ENCODE measurements at places on chromosomes 2 and 18.

DNA sequence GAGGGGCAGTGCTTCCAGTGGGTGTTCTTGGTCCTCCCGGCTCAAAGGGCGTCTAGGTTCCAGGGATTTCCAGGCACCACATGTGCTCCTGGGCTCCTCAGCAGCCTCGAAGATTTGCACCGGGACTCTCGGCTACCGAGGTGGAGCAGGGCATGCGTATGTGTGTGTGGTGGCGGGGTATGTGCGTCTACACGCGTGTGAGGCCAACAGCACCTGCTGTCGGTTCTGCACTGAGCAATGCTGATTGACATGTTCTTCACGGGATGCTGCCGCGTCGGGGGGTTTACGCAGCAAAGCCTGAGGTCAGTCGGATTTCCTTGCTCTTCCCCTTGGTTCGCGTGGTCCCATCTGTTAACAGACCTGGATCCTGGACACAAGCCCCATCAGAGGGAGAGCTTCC, 119.8 kb downstream of the NDUFA10 start:
- no peak for DNase-seq

- DNase-seq: no peak
Observed at GRCh38 chr2:59391896-59392295, 1150.8 kb upstream of the FANCL start.

DNA sequence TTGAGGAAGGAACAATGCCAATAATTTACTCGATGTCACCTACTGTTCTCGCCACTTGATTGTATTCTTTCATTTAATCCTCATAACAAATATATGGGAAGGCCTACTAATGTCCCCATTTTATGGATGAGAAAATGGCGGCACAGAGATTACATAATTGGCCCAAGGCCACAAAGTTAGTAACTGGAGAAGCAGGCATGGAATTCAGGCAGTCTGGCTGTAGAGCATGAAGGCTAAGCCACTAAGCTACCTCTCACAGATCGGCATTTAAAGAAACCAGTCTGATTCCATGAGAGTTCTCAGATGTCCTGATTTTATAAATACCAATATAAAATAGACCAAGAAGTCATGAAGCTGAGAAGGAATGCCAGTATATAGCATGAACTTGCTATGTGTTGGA, 121.8 kb upstream of the EPAS1 start:
- DNase-seq: no peak

- DNase-seq: no peak
Observed at GRCh38 chr2:176118601-176119339, 2.2 kb downstream of the HOXD10 start.

DNA sequence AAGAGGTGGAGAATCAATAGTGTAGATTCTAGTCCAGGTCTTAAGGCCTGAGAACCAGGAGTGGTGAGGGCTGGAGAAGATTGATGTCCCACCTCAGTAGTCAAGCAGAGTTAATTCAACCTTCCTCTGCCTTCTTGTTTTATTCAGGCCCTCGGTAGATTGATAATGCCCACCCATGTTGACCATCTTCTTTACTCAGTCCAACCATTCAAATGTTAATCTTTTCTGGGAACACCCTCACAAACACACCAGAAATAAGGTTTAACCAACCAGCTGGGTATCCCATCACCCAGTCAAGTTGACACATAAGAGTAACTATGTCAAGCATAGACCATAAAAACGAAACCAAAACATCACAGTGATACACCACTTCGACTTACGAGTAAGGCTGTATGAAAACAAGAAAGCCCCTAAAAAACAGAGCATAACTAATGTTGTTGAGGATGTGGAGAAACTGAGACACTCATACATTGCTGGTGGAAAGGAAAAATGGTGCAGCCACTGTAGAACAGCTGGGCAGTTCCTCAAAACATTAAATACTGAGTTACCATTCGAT, 57.5 kb downstream of the SLC35F5 start:
- no peak for DNase-seq

DNA sequence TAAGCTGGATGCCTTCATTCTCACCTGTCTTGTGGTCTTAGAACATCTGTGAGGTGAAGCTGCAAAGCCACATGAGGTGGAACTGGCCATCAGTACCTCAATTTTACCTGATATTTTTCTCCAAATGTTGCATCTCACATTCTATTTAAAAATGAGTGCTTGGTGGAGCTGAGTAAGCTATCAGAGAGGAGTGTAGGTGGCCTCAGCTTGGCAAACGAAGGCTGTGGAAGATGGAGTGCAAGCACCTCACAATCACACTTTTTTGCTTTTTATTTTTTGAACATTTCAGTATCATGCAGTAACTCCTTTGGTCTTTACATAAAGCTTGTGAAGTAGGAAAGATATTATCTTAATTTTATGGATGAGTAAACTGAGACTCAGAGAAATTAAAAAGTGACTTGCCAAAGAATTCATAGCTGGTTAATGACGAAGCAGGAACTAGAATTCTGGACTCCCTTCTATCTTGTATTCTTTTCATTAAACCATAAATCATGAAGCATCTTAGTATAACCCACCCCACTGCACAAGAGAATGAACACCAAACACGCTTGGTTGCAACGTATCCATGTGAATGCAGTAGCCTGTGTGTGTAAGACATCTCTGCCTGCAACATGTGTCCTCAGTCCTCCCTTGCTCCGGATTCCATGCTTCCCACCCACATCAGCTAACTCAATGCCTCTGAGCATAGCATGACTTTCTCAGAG, 27.2 kb downstream of the C2orf49 start:
- DNase-seq: no peak

DNA sequence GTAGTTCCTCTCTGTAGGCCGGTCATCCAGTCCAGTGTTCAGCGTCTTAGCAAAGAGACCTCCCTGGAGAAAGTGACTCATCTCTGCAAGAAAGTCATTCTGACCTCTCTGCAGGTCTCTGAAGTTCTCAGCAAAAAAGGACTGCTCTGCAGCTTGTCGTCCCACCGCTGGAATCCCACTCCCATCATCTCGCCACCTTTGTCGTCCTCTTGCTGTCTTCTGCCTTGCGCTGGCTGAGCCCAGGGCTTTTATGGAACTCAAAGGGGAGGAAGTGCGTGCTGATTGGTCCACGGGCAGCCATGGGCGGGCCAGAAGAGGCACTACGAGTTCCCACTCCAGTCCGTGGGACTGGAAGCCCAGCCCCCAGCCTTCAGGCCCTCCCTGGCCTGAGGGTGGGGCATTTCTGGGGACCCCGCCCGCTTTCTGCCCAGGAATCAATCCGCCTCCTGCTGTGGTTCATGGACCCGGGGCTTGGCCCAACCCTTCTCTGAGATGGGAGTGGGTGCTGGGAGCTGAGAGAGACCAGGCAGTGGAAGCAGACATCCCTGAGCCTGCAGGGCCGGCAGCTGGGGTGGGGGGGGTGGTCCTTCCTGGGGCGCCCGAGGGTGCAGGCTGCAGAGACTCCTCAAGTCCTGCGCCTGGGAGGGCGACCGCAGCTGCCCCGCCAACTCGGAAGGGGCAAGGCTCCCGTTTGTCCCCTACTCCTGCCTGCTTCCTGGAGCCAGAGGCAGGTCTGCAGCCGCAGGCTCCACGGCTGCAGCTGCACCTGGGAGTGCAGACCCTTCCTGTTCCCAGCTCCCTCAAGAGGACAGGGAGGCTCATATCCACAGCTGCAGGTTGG, 660.7 kb upstream of the RAB6C start:
- DNase-seq: no peak

- DNase-seq: no peak
Observed at GRCh38 chr2:8986327-8986976, 17.0 kb downstream of the MBOAT2 start.

- no peak for DNase-seq
Observed at GRCh38 chr18:10528439-10528838, 2.6 kb downstream of the NAPG start.

DNA sequence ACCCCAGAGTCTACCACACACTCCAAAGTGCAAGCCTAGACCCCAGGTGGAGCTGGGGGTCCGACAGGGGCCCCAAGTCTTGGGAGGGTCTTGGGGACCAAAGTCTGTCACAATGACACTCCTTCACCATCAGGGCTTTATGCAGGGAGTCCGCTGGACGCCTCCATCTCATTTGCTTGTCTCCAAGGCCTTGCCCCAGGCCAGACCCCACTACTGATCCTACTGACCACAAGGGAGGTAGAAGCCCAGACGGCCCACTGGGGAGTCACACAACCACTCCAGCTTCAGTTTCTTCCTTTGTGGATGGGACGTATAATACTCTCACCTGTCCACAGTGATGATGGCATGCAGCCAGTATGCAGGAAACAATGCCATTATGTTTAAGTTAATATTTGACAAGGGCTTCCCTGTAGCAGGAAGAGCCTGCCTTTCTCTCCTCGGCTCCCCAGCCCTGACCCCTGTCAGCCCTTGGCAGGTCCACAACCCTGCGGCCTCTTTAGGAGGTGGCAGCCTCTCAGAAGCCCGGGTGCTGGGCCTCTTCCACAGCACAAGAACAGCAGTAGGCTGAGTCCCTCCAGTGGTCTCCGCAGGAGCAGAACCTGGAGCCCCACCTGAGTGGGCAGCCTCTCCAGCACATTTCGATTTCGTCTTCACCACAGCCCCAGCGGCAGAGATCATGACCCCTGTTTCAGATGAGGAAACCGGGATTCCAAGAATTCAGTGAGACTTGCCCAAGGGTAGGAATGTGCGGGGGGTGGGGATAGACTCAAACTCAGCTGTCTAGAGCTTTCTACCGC, 6.5 kb downstream of the BIN1 start:
- DNase-seq: no peak

DNA sequence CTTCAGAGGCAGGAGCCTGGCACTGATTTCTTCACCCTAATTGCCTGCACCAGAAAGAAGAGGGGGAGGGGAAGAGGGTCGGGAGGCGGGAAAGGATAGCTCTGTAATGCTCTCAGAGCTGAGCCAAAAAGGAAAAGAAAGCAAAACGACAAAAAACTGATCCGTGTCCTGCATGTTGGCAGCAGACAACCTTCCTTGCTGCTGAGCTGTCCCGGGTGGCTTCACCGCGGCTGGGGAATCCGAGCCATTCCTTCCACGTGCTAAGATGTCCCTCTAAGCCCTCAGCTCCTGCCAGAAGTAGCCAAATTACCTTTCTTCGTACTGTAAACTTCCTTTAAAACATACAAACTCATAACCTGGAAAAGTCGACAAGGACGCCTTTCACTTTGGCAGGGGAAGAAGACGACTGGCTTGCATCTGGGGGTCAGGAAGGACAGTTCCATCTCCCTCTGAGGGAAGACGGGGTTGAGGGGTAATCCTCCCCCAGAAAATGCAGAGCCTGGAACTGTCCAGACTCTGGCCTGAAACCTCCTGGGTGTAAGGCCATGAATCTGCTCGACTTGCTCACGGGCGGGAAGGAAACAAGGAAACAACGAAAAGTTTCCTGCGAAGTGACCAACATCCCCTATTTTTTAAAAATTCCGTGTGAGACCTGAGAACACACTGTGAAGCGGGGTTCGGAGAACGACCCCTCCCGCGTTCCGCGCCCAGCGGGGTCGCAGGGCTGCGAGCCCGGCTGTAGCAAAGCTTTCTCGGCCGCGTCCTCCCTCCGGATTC, 7.7 kb downstream of the OTX1 start:
- DNase-seq: peak; percentile 87

GRCh38 chr2:10837298-10838266, 25.0 kb upstream of the PDIA6 start:
- DNase-seq: no peak

DNA sequence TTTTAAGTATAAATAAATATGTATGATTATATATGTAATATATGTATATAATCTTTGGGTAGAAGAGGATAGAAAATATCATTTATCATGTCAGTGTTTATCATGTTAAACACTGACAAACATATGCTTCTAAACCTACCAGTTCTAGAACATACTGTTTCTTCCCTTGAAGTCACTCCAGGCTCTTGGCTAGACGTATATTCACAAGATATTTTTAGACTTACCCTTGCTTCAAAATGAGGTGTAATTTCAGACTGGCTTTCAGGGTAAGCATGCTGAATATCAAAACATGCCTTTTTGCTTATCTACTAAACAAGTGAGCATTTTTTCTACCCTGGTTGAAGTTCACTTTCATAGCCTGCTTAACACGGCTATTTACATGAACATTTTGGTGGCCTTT, 642.4 kb upstream of the PKDCC start:
- DNase-seq: no peak

DNA sequence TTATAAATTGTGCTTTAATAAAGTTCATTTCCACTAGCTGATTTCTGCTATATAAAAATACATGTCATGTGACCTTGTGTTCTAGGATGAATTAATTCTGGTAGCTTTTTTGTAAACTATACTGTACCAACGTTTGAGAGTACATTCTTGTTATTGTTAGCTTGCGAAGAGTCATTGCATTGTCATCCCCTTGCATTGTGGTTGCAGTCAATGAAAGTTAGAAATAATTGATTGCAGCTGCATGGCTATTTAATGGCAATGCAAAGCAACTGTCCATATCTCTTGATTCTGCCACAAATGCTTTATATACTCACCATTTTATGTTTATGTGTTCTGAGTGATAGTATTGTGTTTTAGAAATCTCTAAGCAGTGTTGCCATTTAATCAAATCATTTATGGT, 91.6 kb downstream of the ZNF407 start:
- DNase-seq: no peak

- DNase-seq: no peak
Observed at GRCh38 chr18:9436206-9436929, 38.9 kb upstream of the RALBP1 start.

DNA sequence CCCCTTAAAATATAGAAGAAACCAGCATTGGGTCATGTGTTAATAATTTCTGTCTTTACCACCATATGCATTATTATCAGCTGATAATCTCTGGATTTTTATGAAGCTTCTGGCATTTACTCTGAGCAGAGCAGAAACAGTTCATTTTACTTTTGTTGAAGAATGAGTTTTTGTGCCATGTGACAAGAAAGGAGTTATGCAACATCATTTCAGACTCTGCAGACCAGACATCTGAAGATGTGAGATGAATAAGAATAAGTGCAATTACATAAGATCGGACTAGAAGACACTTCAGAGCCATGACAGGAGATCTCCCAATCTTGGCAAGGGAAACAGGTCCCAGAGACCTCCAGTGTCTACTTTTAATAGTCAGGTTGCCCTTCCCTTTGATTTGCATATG, 869.4 kb upstream of the VRK2 start:
- DNase-seq: no peak

- peak; percentile 45 for DNase-seq
Observed at GRCh38 chr2:154709215-154709614, 10.7 kb downstream of the KCNJ3 start.

- peak; percentile 7 for DNase-seq
Observed at GRCh38 chr18:36759167-36759776, 69.5 kb downstream of the TPGS2 start.

GRCh38 chr18:12990123-12990475, 1.1 kb upstream of the CEP192 start:
- no peak for DNase-seq

- DNase-seq: no peak
Observed at GRCh38 chr2:97691166-97691565, 21.7 kb downstream of the C2orf92 start.

DNA sequence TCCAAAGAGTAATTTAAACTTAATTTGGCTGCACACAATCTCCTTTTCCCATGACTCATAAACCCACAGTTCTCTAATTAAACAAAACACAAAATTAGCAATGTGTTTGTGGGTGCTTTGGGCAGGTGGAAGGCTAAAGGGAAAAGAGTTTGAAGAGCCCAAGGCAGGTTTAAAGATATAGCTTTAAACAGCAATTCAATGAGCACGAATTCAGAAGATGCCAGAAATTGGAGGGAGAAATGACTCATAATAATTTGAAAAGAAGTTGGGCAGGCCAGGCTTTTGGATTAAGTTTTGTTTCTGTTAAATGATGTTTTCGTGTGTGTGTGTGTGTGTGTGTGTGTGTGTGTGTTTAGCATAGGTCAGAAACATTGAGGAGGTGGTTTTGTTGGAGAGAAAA, 594.8 kb upstream of the ZEB2 start:
- DNase-seq: no peak

- DNase-seq: no peak
Observed at GRCh38 chr2:194815475-194815874, 841.6 kb upstream of the SLC39A10 start.

- peak; percentile 47 for DNase-seq
Observed at GRCh38 chr18:37383036-37383785, 182.4 kb downstream of the CELF4 start.

Measured in eye (tissue), 1 donor.